Activated CD4-positive, alpha-beta T cell treated with anti-CD3 and anti-CD28 coated beads for 48 hours (primary cell): ENCODE measurements at places on chromosomes 11 and 22.

GRCh38 chr11:87173185-87174039 lies 135.7 kb downstream of the TMEM135 start:
- no peak for DNase-seq

DNA sequence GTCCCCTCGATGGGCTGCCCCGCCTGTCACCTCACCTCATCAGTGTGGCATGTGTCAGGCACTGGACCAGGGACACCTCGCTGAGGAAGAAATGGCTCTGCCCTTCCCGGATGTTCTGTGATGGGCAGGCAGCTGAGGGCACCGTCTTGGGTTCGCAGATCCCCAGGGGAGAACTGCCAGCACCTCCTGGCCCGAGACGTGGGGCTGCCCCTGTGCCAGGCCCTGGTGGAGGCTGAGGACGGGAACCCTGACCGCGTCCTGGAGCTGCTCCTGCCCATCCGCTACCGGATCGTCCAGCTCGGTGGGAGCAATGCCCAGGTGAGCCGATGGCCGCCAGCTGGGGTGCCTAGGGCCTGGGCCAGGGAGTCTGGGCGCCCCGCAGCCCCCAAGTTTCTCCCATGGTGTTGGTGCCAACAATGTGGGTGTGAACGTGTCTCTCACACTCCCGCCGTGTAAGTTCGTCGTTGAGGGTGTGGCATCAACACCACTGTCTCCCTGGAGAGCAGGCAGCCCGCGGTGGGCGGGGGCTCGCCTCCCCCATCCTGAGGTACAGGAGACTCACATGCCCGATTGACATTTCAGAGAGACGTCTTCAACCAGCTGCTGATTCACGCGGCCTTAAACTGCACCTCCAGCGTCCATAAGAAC lies 7.3 kb upstream of the GTSE1 start:
- DNase-seq = no peak

DNA sequence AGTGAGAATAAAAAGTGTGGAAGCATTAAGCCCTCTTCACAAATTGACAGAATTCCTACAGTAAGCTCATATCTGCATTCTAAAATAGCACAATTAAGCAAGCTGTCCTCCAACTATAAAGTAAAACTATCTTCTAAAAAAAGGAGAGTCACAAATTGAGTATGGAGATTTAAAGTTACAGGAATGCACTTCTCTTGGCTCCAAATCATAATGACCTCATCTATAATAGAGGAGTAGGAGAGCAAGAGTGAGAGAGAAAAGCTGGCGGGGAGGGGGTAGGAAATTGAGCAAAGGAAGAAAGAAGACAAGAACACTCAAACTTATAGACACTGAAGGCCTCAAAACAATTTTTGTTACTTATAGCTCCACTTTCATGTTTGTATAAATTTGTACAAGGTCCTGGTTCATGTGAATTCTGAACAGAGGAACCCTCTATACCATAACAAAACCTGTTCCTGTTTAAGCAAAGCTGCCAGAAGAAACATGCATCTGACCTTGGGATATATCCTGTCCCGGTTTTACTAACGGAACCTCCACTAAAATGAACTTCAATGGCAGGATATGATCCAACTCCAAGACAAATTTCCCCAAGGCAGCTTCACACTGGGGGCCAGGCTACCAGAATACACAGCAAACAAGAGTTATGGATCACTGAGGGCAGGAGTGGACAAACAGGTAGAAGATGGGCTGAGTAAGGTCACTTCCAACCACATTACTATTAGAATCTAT lies 37.2 kb downstream of the SLC35F2 start:
- DNase-seq = no peak

- DNase-seq = no peak
These were observed 111.5 kb upstream of the CSNK2A3 start for GRCh38 chr11:11464555-11464954.

DNA sequence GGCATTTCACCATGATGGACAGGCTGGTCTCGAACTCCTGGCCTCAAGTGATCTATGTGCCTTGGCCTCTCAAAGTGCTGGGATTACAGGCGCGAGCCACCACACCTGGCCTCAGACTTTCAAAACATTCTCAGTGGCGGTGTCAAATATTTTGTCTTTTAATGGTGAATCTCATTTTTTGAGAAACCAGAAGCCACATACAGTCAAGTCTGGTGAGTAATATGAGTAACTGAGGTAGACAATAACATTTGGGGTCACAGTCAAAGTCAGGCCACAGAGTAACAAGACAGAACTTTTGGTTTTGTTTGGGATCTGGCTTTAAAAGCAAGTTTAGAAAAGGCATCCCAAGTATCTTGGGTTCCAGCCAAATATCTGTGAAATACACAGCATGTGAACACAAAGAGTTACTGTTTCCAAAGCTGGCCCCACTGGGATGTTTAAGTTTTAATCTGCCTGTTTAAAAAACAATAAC lies 5.6 kb upstream of the TMA7B start:
- DNase-seq = peak; percentile 46

- DNase-seq = no peak
These were observed 219.7 kb upstream of the ANO3 start for GRCh38 chr11:26112264-26112663.

GRCh38 chr11:17814546-17814945 lies 80.0 kb downstream of the KCNC1 start:
- no peak for DNase-seq

- peak; percentile 54 for DNase-seq
These were observed at the start of gene PRSS23 for GRCh38 chr11:86800076-86800959. Gene PRSS23, plus strand, starts transcription at chr11:86800542. Its CDS starts 7,102 bp downstream, at chr11:86807644.

DNA sequence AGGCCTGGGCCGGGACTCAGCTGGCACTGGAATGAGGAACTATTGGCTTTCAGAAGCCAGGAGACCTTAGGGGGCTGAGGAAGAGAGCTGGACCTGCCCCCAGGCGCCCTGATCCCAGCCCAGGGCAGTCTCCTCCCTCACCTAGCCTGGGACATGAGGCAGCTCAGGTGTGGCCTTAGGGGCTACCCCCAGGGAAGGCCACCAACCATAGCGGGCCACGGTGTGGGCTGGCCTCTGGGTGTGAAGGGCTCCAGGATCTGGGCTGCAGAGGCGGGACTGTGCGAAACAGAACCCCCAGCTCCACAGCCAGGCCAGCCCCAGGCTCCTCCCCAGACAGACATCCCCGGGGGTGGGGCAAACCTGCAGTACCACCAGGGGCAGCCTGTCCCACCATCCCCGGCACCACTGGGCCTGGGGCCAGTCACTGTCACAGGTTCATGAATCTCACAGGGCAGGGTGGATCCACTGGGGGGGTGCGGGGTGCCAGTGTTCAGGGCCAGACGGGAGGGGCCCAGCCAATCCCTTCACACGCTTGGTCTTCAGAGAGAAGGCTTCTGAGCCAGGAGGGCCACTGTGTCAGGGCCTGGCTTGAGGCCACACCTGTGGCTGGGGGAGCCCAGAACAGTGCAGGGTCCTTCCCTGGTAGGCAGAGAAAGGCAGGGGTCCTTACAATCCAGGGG lies 3.5 kb downstream of the PLXNB2 start:
- DNase-seq = peak; percentile 24

- no peak for DNase-seq
These were observed 35.7 kb downstream of the B3GAT1 start for GRCh38 chr11:134376150-134376921.

DNA sequence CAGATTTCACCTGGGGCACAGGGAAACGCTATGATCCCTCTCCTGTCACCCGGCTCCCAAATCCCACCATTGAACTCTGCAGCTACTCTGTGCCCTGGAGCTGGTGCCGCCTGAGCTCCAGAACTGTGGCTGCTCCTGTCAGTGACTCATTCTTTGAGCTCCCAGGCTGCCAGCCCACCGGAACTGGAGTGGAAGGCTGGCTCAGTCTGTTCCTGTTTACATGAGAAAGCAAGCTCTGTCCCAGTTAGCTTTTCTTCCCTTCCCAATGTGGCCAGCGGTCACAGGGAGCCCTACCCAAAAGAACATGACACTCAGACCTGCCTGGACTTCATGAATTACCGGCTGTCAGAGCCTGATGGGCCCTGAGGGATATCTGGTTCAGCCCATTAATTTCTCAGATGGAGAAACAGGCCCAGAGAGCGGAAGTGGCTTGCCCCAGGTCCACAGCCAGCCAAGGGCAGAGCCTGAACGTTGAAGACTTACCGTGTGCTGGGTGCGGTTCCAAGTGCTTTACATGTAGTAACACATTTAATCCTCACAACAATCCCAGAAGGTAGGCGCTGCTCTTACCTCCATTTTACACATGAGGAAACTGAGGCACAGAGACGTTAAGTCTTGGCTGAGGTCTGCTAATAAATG lies 23.8 kb upstream of the IGSF22 start:
- DNase-seq = no peak

GRCh38 chr11:83252941-83253340 lies 33.2 kb downstream of the CCDC90B start:
- no peak for DNase-seq

DNA sequence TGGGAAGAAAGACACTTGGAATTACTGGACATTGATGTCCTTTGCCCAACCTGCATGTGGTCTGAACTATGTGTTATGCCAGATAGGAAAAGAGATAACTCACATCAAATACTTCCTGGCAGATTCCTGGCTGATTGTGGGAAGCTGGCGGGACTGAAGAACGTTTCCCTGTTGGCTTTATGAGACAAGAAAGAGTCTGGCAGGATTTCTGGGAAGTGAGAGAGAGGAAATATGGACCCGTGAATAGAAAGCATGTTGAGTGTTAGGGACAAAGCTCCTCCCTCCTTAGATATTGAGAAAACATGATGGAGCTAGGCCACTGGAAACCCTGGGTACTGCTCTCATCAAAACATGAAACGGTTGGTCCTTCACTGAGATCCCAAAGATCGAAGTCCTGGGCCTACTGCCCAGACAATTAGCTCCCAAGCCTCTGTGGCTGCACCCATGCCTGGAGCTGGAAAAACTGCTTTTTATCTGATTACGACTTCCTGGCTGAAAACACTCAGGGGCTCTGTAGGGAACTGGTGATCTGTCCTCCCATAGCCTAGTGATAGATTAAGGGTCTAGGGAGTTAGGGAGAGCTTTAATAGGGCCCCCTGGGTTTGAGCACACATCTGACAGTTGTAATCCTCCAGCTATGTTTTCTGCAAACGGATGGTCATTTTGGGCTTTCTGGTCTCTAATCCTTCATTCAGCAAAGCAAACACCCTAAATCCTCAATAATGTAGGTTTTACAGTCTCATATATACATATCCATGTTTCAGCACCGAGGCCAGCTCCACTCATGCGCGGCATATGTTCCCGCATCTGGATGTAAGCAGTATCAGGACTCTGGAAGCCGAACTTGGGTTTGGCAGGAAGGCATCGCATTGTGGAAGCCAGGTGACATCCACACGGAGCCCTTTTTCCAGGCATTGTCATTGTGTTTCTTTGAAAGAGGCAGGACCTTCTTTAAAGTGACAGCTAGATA lies 6.1 kb upstream of the B3GAT1 start:
- no peak for DNase-seq

DNA sequence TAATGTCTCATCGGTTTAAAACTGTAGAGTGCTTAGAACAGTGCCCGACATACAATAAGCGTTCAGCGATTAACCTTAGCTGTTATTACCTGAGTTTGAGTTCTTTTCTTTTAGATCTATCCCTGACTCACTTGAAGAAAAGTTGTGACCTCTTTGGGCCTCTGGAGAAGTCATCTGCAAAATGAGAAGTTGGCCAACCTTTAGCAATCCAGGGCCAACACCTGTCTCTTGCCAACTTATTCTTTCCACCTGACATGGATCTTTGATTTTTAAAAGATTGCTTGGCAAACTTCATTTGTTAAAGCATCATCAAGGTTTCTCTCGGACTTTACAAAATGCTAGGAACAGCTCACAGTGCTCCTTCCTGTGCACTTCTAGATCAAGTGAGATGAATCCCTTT lies 89.3 kb downstream of the CCDC81 start:
- DNase-seq = no peak

GRCh38 chr11:60905551-60906113 lies 753 bp downstream of the PRPF19 start:
- DNase-seq = peak; percentile 30

DNA sequence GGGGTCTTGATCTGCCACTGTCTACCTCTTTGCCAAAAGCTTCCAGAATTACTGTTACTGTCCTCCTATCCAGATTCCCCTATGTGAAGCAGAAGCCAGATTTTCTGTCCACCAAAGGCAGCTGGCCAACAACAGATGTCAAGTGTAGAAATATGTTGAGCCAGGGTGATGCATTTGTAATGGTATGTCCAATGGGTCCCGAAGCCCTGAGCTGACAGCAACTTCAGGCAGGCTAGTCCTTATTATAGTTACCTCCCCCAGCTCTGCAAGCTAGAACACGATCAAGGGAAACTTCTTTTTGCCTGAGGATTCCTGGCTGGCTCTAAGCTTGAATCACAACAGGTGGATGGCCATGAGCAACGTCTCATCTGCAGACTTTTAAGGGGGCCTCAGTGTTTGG lies 10.2 kb downstream of the PAMR1 start:
- DNase-seq = no peak

DNA sequence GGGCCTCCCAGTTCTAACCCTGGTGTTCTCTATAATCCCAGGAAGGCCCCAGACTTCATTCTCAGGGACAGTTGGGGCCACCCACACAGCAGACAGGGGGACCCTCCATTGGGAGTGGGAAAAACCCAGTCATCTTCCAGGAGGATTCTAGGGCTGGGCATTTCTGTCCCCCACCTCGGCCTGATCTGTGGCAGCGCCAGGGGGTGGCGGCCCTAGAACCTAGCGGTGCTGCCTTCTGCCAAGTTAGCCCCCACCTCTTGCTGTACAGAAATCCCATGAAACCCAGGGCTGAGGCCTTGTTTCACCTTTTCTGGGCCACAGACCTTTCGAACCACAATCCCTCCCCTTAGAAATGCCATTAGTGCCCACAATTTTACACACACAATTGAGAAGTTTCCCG lies 9.6 kb downstream of the CHST1 start:
- no peak for DNase-seq

- no peak for DNase-seq
These were observed 1027.1 kb downstream of the LRRC4C start for GRCh38 chr11:40432358-40432757.

GRCh38 chr11:75424396-75424795 lies 8.6 kb downstream of the KLHL35 start:
- no peak for DNase-seq

DNA sequence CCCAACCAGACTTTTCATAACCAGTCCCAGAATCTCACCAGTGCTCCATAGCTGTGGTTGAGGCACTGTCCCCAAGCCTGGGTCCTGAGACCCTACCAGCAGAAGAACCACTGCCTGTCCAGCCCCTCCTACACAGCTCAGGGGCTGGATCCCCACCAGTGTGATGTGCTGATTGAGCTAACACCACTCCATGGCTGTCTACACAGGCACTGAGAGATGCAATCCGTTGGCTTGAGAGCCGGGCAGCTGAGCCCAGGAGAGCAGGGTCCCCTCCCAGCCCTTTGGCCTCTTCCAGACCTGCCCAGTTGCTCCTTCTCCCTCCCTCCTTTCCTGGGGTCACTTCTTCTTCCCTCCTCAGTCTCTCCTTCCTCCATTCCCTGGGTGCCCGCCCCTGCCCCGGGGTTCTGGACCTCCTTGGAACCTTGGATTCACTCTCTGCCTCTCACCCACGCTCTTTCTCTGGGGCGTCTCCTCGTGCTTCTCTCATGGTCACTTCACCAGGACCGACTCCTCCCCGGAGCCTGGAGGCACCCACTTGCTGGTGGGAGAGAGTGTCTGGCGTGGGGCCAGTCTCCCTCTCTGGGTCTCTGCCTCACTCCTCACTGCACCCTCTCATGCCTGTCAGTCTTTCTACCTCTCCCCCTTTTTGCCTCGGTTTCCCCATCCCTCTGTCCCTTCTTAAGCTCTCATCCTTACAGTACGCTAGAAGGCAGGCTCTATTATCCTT lies 706 bp upstream of the SCYL1 start:
- DNase-seq = no peak
